ENCODE measurements at places on chromosomes 2 and 18.
A peak's percentile ranks its signal among the peaks of the same experiment; 100 is the strongest.

GRCh38 chr2:113976277-113976928, 86.5 kb downstream of the ACTR3 start:
- DNase-seq, result no peak

DNA sequence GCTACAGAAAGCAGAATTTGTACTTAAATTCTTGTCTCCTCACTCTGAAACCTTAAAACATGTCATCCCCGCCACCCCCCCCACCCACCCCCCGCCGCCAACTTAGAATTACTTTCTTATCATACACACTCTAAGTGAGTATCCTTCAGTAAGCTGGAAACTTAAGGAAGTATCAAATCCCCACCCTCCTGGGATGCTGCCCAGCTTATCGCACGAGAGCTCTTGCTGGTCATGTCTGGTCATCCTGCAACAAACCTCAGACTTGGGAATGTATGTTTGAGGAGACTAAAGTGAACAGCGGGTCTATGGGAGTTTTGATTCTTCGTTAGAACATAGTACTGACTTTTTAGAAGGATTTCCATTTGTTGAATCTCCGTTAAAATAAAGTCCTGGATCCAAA, 203.3 kb downstream of the PTGR3 start:
- no peak for DNase-seq

DNA sequence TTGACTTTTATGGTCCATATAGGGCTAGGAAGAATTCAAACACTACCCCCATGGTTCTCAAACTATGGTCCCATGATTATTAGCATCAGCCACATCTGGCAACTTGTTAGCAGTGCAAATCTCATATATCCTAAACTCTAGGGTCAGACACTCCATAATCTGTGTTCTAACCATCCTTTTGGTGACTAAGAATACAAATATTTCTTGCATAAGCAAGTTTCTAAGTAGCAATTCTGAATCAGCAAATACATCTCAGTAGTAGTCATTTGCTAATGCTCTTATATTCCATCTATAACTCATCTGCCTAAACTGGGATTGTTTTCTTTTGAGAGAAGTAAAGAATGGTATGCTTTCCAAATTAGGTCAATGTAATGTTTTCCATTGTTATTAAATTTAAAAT, 447.3 kb downstream of the TMX3 start:
- peak; percentile 65 for DNase-seq

DNA sequence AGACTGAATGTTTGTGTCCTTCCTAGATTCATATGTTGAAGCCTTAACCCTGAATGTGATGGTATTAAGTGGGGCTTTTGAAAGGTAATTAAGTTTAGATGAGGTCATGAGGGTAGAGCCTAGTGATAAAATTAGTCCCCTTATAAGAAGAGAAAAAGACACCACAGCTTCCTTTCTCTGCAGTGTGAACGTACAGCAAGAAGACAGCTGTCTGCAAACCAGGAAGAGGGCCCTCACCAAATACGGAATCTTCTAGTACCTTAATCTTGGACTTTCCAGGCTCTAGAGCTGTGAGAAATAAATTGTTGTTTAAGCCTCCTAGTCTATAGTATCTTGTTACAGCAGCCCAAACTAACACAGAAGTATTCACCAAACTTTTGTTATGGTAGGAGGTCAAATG, 57.1 kb upstream of the CYTIP start:
- DNase-seq, result no peak

DNA sequence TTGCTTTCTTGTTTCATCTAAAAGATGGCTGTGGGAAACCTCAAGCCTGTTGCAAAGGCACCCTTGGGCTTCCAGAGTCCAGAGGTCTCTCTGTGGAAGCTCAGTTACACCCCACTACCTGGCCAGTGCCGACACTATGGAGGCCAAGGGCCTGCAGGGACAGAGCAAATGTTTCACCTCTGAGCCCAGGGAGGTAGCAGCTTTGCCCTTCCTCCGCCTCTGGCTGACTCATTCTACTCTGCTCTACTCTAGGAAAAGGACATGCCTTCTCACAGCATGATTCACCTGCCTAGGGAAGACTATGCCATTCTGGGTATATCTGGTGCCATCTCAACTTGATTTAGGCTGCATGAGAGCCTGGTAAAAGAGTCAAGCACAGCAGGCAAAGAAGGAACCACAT, 12.2 kb downstream of the MYOM1 start:
- DNase-seq, result no peak

DNA sequence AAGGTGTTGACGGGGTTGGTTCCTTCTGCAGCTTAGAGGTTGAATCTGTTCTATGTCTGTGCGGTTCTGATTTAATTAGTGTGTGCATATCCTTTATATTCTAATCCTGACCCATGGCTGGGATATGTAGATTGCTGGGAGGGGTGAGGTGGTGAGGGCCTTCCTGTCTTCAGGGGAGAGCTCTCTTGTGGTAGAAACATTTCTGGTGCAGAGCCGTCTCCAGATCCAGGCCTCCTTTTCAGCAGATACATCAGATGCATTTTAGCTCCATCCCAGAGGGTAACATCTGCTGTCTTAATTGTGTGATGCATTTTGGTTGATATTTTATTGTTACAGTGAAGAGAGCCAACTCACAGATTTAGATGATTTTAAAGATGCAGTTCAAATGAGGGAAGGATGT, 227.8 kb downstream of the AGAP1 start:
- DNase-seq, result no peak

DNA sequence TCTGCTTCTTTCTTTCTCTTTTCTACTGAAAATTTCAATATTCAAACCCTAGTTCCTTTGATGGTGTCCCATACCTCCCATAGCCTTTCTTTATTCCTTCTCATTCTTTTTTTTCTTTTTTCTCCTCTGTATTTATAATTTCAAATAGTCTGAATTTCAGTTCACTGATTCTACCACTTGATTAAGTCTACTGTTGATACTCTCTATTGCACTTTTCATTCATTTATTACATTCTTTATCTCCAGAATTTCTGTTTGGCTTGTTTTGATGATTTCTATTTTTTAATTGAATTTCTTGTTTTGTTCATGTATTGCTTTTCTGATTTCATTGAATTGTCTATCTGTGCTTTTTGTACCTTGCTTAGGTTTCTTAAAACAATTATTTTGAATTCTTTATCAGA, 111.9 kb upstream of the VRK2 start:
- DNase-seq, result no peak

GRCh38 chr18:52652391-52652790, 312.4 kb downstream of the DCC start:
- DNase-seq, result no peak

DNA sequence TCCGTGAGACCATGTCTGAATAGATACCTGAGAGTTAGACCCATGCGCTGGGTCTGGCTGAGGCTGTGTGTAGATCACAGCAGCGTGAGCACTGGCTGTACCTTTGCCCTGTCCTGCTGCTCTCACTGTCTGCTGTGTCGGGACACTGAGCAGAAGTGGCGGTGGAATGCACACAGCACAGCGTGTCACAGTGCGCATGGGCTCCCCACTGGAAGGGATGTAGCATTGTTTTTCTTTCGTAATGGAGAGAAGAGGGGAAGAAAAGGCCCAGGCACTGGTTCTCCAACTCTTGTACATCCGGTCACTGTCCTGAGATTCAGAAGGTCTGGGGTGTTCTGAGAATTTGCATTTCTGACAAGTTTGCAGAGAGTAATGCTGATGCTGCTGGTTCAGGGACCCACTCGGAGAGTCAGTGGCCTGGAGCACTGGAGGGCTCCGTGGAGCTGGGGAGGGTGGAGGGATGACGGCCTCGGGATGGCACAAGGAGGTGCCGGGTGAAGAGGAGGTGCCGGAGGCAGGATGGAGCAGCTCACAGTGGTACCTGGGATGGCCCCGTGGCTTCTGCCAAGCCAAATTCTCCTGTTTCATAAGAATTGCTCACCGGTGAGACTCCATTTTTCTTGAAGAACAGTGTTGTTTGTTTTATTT, 252.8 kb downstream of the LDLRAD4 start:
- no peak for DNase-seq

DNA sequence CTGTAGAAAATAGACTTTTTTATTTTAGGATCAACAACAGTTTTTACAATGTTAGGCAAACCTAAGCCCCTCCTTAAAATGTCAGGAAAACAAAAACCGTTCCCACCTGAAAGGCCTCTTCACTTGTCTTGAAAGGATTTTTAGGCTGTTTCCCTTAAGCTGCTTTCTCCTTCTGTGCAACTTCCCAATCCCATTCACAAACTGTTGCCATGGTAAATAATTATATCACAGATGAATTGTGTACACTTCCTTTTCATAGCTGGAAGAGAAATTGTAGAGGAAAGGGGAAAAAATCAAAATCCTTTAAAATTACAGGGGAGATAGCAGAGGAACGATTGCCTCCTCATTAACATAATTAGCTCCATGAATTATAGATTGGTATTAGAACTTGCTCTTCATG, 1488.0 kb upstream of the CELF4 start:
- no peak for DNase-seq

GRCh38 chr2:160606341-160606740, 112.7 kb upstream of the RBMS1 start:
- DNase-seq, result no peak

- DNase-seq, result no peak
These were observed 34.6 kb downstream of the HS6ST1 start for GRCh38 chr2:128284037-128284441.

DNA sequence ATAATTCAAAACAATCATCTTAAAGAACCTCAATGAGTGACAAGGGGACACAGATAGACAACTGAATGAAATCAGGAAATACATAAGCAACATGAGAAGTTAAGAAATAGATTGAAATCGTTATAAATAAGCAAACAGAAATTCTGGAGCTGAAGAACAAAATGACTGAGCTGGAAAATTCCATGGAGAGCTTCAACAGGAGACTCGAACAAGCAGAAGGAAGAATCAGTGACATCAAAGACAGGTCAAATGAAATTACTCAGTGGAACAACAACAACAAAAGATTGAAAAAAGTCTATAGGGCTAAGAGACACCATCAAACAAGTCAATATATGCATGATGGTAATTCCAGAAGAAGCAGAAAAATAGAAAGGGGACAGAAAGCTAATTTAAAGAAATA, 89.5 kb upstream of the ALKAL2 start:
- DNase-seq, result no peak

DNA sequence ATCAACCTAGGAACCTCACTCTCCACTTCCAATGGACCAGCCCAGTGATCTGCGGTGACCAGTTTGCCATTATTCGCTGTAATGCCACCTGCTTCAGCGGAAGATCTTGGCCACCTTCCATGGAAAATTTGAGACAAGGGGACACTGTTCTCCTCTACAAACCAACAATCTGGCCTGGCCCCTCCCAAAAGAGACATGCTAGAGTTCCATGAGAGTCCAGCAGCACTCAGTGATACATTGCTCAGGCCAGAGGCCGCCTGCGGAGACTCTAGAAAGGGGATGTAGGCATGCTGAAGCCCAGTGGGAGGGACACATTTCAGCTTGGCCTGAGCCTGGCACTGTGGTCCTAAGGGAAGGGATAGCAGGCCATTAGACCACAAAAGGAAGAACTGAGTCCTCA, 58.3 kb downstream of the COL6A3 start:
- DNase-seq, result no peak

- DNase-seq, result no peak
These were observed 397.2 kb upstream of the FANCL start for GRCh38 chr2:58638256-58638805.

DNA sequence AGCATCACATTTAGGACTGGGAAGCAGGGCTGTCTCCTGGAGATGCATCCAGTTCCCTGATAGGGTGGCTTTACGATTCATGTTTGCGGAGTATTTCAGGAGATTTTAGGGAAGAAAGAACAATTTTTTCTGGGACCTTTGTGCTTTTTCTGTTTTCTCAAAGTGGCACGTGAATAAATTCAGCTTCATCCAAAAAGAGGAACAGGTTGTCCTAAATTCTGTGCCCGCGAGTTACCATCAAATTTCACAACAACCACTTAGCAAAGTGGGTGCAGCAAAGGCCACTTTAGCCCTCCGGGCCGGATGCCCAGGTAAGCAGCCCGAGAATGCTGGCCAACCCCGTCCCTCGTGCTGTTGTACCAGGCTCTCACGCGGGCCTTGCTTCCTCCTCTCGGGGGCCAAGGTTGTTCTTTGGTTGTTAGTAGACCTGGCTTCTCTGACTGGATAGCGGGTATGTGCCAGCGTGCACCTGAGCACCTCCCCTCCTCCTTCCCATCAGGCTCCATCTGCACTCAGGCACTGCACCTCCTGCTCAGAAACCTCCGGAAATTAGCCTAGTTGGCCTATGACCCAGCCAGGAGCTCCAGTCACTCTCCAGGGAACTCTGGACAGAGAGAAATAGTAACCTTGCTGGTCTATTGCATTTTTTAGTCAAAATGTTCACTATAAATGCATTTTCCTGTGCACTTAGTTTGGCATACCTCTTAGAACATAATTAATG, 83.0 kb downstream of the CMPK2 start:
- DNase-seq, result no peak

DNA sequence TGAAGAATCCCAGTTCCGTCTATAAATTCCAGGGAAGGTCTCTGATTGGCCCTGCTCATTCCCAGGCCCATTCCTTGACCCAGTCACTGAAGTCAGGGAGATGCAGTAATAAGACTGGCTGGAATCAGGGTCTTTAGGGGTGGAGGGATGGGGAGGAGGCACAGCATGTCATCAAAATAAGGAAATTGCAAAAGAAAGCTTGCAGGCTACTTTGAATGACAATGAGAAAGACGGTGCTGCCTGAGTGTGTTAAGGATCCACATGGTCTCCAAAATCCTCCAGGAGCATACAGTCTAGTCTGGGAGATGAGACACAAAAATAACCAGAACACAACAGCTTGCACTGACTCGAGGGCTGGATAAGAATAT, 2.0 kb upstream of the DES start:
- no peak for DNase-seq

GRCh38 chr2:47888581-47889280, 17.6 kb downstream of the FBXO11 start:
- DNase-seq, result no peak

GRCh38 chr2:218732761-218733158, 22.1 kb downstream of the TTLL4 start:
- DNase-seq, result no peak

GRCh38 chr2:134574611-134575330, 144.0 kb downstream of the TMEM163 start:
- DNase-seq, result no peak

DNA sequence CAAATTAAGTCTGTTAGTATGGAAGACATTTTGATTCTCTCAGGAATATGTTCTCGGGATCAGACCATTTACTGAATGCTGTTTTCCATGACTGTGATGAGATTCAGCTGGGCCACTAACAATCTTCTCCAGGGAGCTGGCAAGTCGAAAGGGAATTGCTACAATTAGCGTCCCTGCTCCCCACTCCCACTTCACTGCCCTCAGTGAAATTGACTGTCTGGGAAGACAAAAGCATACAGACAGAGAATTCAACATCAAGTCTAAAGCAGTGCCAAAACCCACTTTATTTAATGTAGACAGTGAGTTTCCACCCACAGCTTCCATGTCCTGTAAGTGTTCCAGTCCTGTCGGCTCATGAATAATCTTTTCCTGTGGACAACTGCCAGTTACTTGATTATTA, 34.0 kb upstream of the COL3A1 start:
- DNase-seq, result no peak

DNA sequence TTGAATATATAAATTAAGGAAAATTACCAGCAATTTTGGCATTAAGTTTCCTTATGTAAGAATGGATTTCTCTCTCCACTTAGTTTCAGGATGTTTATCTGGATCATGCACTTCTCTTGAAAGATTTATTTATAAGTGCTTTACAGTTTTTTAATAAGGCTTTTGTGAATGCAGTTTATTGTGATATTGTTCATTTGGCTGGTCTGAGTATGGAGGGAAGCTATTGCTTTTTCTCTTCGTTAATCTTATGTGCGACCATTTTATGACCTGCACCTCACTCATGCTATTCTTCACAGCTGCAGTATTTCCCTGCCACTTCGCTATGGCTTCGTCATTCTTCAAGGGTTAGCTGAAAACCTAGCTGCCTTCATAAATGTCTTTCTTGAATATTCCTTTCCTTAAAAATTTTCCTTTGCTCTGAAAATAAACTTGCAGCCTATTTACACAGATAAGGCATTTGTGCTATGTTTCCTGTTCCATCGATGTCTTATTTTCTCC, 233.4 kb downstream of the SOCS6 start:
- no peak for DNase-seq

Measured in non-pigmented ciliary epithelial cell (primary cell).